ENCODE measurements at places on chromosomes 12 and 14. TPM values are rescaled to one million over a fixed set of nuclear protein-coding genes. Genes with fewer than 3 reads are reported as not detected.

GRCh38 chr12:94174576-94174975 is 26.2 kb downstream of the PLXNC1 start:
- no peak overlapping the region for H3K4me3 ChIP-seq
- DNase-seq: no peak
- H3K36me3 ChIP-seq: peaks cover 5% of the 10 kb centered on the region
- no peak overlapping the region for H3K27ac ChIP-seq
- H3K27me3 ChIP-seq: peaks cover 3% of the 10 kb centered on the region
- peaks cover 38% of the 10 kb centered on the region for H3K4me1 ChIP-seq

GRCh38 chr14:92724516-92725340 is 23.7 kb downstream of the LGMN start:
- no peak overlapping the region for H3K4me3 ChIP-seq
- no peak for DNase-seq
- peaks cover 16% of the 10 kb centered on the region for H3K36me3 ChIP-seq

GRCh38 chr12:62655666-62656151 is 189.1 kb downstream of the MON2 start:
- H3K36me3 ChIP-seq: peaks cover 14% of the 10 kb centered on the region
- no peak overlapping the region for H3K27ac ChIP-seq
- no peak for DNase-seq
- no peaks in the 10 kb centered on the region for H3K27me3 ChIP-seq
- H3K4me1 ChIP-seq: peaks cover 7% of the 10 kb centered on the region
- no peak overlapping the region for H3K4me3 ChIP-seq

- H3K4me1 ChIP-seq: peaks cover 24% of the 10 kb centered on the region
- H3K36me3 ChIP-seq: peaks cover 2% of the 10 kb centered on the region
- no peak overlapping the region for H3K27ac ChIP-seq
Measured at GRCh38 chr14:100434033-100434601, 111.0 kb downstream of the SLC25A47 start.

KCNK10 gene
- total RNA-seq: not detected

COX8C gene
- not detected for total RNA-seq

GZMH gene
- not detected for total RNA-seq
